Frontal cortex (tissue), 4 donors: ENCODE measurements at places on chromosomes 13 and 19.

- DNase-seq = no peak
These were observed 53.3 kb upstream of the POSTN start for GRCh38 chr13:37651891-37652290.

DNA sequence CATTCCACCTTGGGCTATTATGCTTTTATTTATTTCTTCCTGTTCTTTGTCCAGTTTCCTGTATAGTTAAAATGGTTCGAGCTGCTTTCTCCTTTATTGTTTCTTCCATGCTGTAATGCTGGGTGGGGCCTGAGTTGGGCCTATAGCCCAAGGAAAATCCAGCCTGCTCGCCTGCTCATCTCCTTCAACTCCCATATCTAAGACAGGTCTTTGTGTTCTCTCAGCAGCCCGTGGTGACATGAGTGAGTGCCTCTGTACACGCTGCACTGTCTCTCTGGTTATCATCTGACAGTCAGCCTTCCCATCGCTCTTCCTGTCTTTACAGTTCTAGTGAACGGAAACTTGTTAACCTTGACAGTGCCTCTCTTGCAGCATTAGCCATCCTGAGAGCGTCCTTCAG is 221.9 kb upstream of the SLC10A2 start:
- no peak for DNase-seq

DNA sequence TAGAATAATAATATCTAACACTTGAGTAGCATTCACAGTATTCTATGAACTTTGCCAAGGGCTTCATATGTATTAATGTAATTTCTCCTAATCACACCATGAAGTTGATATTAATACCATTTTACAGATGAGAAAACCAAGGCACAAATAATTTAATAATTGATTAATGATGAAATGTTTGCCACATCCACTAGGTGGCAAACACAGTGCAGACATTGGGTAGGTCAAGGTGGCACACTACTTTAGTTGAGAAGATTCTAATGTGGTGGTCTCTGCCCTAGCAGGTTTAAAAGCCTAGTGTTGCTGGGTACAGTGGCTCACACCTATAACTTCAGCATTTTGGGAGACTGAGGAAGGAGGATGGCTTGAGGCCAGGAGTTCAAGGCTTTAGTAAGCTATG is 412.4 kb downstream of the SUCLA2 start:
- no peak for DNase-seq

- DNase-seq = no peak
These were observed 5.5 kb upstream of the PRTN3 start for GRCh38 chr19:835210-835810.

DNA sequence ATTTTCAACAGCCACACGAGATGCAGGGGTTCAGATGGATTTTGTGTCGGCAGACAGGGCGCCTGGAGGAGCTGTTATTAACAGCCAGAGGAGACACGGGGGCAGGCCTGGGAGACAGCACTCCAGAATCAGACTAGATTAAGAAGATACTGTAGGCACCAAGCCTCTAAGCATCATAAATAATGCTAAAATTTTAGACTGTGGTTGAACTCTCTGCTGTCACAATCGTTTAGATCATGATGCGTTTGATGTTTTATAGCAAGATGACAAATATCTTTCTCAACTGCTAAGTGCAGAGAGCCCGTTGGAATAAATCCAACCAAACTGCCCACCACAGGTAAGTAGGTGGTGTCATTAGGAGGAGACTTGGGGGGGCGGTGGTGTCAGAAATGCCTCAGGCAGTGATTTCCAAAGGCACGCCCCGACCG is 63.9 kb downstream of the CEBPG start:
- no peak for DNase-seq
